ENCODE measurements at places on chromosomes 3 and 15.

GRCh38 chr3:168738527-168739325 is 643.0 kb upstream of the GOLIM4 start:
- DNase-seq: no peak

GRCh38 chr3:126661532-126662364 is 6.8 kb upstream of the TXNRD3 start:
- no peak for DNase-seq

GRCh38 chr3:78079514-78079913 is 1039.6 kb downstream of the ROBO2 start:
- no peak for DNase-seq

DNA sequence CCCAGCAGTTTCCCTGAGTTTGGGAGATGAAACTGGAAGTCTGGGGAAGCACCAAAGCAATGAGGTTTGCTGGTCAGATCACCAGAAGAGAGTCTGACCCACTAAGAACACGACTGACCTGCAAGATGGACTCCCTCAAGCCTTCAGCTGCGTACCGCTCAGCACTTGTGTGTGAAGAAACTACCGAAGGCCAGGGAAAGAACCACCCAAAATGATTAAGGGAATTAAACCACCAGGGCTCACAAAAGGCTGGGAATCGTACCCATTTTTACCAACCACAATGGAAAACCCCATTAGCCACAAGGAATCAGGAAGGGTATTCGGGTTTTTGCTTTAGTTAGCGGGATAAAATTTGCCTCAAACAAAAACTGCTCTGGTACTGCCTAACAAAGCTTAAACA is 21.6 kb downstream of the ATP13A3 start:
- no peak for DNase-seq

DNA sequence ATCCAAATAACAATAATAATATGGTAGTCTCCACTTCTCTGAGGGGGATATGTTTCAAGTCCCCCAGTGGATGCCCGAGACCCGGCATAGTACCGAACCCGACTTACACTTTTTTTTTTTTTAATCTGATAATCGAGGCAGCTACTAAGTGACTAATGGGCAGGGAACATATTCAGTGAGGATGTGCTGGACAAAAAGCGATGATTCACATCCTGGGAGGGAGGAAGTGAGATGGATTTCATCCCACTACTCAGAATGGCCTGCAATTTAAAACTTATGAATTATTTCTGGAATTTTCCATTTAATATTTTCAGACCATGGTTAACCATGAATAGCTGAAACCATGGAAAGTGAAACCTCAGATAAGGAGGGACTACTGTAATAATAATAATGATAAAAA is 49.5 kb upstream of the SELENOK start:
- no peak for DNase-seq

- DNase-seq: no peak
Measured at GRCh38 chr3:70811880-70812279, 499.4 kb upstream of the MDFIC2 start.

GRCh38 chr15:75606711-75607699 is 18.5 kb downstream of the SNUPN start:
- DNase-seq: no peak

GRCh38 chr3:181712553-181713279 is 991 bp downstream of the SOX2 start:
- DNase-seq: no peak

GRCh38 chr15:92044203-92044909 is 190.8 kb downstream of the SLCO3A1 start:
- no peak for DNase-seq

GRCh38 chr3:151431940-151432339 is 28.9 kb downstream of the IGSF10 start:
- DNase-seq: no peak

- no peak for DNase-seq
Measured at GRCh38 chr15:67953299-67953698, 100.8 kb upstream of the PIAS1 start.

DNA sequence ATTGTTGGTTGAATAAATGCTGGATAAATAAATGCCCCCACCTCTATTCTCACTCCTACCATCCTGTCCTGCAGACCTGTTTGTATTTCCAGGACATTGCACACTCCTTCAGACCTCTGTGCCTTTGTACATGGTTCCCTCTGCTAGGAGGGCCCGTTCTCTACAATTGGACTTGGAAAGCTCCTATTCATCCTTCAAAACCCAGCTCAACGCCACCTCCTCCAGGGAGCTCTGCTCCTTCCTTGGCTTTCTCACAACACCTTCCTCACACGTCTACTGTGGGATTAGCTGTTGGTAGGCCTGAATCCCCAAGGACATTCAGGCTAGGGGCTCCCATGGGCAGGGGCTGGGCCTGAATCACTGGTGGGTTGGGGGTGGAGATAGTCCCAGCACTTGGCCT is 78.7 kb upstream of the SEC13 start:
- no peak for DNase-seq

DNA sequence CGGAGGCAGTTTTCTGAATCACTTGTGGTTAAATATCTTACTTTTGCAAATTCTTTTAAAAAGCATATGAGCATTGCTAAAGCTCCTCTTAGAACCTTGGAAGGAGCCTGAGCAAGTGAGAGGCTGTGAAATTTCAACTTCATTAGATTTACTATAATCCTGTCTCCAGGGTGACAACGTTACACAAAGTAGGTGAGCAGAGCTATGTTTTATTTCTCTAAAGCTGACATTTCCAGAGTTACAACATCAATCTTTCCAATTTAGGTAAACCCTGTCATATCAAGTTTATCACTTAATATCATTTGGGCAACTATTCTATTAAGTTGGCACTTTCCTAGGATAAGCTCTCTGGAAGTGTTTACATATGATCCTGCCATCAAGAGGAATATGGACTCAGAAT is 544.9 kb upstream of the CBLB start:
- DNase-seq: no peak

- DNase-seq: no peak
Measured at GRCh38 chr3:126342991-126343648, 14.1 kb downstream of the KLF15 start.

GRCh38 chr3:157752554-157752953 is 249.3 kb upstream of the VEPH1 start:
- no peak for DNase-seq

DNA sequence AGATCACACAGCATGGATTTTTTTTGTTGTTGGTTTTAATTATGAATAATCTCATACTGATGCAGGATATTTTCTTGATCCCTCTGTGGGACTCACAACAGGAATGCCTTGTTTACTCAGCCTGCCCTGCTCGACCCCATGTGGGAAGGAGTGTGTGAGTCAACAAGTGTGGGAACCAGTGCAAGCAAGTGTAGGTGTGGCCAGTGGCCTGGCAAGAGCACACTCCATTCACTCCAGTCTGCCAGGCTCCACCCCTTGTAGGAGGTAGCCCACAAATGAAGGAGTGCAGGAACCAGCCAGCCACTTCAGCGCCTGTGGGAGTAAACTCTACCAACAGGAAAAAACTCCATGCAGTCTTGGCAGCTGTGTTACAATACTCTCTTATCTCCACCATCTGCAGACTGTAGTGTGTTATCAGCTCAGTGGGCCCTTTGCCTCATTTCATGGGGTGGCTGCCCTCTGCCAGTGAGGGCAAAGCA is 393.6 kb downstream of the OTOL1 start:
- no peak for DNase-seq

DNA sequence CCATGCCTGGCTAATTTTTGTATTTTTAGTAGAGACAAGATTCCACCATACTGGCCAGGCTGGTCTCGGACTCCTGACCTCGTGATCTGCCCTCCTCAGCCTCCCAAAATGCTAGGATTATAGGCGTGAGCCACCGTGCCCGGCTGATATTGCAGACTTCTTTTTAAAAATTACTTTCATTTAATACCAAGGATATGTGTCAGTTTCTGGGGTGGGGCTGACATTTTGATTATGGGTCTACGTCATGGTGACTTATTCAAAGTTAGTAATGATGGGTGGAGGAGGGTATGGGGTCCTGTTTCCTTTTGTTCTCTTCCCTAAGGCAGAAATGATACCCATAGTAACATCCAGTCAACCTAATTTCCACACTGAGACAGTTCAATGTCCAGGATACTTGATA is 34.7 kb downstream of the GBE1 start:
- no peak for DNase-seq

- no peak for DNase-seq
Measured at GRCh38 chr15:63136742-63137141, 15.1 kb downstream of the LACTB start.

DNA sequence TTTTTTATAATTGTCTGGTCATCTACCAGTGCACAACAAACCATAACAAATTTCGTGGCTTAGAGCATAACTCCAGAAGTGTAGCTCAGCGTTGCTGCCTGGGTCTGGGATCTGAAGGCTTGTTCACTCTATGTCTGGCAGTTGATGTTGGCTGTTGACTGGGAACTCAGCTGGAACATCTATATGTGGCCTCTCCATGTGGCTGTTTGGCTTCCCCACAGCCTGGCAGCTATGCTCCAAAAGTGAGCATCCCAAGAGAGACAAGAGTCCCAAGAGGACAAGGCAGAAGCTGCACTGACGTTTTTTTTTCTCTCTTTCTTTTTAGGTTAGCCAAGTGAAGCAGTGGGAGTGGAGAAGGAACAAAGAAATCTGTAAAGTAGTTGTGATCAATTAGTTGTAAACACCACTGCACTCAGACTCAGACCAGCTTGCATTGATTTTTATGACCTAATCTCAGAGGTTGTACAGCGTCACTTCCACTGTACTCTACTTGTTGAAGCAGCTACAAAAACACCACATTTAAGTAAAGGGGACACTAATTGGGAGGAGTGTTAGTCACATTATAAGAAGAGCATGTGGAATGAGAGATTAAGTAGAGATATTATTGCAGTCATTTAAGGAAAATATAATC is 2.5 kb upstream of the GPR176 start:
- DNase-seq: no peak

- no peak for DNase-seq
Measured at GRCh38 chr3:5122741-5123706, 932 bp downstream of the ARL8B start.

- no peak for DNase-seq
Measured at GRCh38 chr3:71441925-71442651, 141.4 kb downstream of the FOXP1 start.

- DNase-seq: no peak
Measured at GRCh38 chr3:153273767-153274435, 111.9 kb downstream of the RAP2B start.

- no peak for DNase-seq
Measured at GRCh38 chr3:117524890-117525289, 815.3 kb downstream of the TUSC7 start.

DNA sequence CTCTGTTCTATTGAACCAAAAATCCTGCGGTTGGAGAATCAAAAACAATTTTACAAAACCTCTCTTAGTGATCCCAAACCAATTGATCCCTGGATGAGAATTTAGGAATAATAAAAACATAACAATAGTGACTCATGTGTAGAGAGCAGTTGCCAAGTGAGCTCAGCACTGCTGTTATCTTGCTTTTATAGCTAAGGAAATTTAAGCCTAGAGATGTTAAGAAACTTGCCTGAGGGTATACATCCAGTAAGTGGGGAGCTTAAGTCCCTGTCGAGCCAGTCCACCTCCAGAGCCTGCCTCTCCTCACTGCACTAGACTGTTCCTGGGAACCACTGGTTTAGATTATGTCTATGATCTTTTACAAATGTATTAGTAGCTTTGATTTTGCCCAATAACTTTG is 358.4 kb upstream of the LMCD1 start:
- DNase-seq: no peak

- DNase-seq: no peak
Measured at GRCh38 chr3:127584734-127585133, 5.8 kb downstream of the TPRA1 start.

GRCh38 chr3:151124476-151124875 is 39.0 kb downstream of the MED12L start:
- DNase-seq: no peak

GRCh38 chr15:34729886-34730285 is 24.9 kb downstream of the GJD2 start:
- DNase-seq: no peak

- DNase-seq: no peak
Measured at GRCh38 chr15:59936741-59937140, 67.4 kb upstream of the FOXB1 start.

DNA sequence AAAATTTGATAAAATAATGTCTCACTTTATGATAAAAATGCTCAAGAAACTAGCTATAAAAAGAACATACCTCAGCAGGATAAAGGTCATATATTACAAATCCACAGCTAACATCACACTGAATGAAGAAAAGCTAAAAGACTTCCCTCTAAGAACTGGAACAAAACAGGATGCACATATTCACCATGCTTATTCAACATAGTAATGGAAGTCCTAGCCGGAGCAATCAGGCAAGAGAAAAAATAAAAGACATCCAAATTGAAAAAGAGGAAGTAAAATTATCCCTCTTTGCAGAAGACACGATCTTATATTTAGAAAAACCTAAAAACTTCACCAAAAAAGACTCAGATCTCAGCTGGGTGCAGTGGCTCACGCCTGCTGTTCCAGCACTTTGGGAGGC is 34.0 kb downstream of the SENP7 start:
- no peak for DNase-seq

GRCh38 chr15:100318880-100319279 is 22.9 kb downstream of the ADAMTS17 start:
- no peak for DNase-seq

DNA sequence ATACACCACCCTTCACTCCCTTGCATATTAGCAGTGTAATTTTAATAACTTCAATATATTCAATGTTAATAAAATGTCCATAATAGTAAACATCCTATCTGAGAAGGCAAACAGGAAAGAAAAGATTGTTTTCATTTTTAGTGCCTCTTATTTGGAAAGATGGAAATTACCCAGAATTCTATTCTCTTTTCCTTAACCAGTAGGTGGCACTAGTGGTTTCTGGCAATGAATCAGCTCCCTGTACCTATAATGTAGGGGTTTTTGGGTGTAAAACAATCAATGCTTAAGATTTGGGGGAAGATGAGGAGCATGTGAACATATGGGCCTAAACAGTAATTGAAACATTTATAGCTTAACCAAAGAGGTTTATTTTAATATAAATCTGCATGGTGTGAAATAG is 5.7 kb upstream of the SEMA6D start:
- no peak for DNase-seq

- no peak for DNase-seq
Measured at GRCh38 chr15:84690342-84690741, 25.6 kb downstream of the SEC11A start.

Measured in activated T-helper 9 cell treated with anti-CD3 and anti-CD28 coated beads, Interleukin-2, amount 50 U/mL, for 16 hours (primary cell).